ENCODE measurements at places on chromosomes 7 and 10.

DNA sequence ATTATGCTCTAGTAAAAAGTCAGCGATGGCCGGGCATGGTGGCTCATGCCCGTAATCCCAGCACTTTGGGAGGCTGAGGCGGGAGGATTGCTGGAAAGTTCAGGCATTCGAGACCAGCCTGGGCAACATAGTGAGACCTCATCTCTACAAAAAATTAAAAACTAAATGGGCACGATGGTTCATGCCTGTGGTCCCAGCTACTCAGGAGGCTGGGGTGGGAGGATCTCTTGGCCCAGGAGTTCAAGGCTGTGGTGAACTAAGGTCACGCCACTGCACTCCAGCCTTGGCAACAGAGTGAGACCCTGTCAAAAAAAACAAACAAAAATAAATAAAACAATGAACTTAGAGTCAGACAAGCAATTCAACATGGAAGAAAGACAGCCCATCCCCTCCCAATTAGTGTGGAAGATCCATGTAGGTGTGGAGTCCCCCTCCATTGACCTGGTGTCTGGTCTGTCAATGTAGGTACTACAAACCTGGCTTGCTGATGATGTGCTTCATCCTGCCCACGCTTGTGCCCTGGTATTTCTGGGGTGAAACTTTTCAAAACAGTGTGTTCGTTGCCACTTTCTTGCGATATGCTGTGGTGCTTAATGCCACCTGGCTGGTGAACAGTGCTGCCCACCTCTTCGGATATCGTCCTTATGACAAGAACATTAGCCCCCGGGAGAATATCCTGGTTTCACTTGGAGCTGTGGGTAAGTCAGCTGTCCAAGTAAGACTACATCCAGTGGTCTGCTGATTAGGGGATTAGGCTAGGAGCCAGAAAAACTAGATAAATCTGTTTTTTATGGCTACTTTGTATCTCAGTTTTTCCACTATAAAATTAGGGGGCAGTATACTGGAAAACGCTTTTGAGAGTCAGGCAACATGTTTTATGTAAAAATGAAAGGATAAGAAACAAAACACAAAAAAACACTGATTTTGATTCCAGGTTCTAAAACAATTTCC lies 9.3 kb downstream of the SCD start:
- DNase-seq, result no peak

- no peak for DNase-seq
These were observed 60.4 kb downstream of the INPP5F start for GRCh38 chr10:119786117-119786769.

DNA sequence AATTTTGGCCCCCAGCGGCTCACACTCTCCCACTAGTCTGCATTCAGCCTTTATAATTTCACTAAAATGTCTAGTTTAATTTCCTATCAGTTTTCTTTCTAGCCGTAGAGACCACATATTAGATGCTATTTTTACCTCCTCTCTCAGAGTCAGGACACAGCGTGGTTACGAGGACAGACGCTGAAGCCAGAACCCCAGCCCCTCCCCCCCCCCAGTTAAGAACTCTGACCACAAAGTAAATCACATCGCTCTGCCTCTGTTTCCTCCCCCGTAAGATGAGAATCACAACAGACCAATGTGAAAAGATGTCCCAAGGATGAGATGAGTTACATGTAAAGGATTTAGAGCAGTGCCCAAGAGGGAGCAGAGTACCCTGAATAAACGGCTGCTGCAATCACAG lies 11.1 kb upstream of the TARP start:
- no peak for DNase-seq

- DNase-seq, result no peak
These were observed 125.4 kb downstream of the ADK start for GRCh38 chr10:74276416-74276815.

GRCh38 chr7:146772601-146773000 lies 656.0 kb downstream of the CNTNAP2 start:
- DNase-seq, result no peak

- no peak for DNase-seq
These were observed 11.2 kb downstream of the YKT6 start for GRCh38 chr7:44212018-44212417.

DNA sequence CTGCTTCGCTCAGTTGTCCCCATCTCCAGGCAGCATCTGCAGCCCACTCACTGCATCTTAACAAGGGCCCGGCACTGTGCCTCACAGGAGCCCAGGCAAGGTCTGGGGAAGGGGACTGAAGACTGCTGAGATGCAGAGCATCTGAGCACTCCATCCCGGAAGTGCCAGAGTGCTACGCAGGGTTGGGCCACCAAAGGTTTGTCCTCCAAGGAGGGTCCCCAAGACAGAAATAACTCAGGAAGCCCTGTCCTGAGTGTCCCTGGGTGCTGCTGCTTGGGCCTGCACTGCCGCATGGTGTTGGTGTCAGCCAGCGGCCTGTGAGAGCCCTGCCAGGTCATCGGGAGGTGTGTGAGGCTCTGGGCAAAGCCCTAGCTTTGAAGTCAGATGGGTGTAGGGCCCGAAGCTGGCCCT lies 288.2 kb upstream of the ZMIZ1 start:
- peak; percentile 23 for DNase-seq

GRCh38 chr7:13981070-13981469 lies 8.4 kb downstream of the ETV1 start:
- DNase-seq, result no peak

GRCh38 chr10:4653160-4653559 lies 172.8 kb upstream of the AKR1E2 start:
- no peak for DNase-seq

DNA sequence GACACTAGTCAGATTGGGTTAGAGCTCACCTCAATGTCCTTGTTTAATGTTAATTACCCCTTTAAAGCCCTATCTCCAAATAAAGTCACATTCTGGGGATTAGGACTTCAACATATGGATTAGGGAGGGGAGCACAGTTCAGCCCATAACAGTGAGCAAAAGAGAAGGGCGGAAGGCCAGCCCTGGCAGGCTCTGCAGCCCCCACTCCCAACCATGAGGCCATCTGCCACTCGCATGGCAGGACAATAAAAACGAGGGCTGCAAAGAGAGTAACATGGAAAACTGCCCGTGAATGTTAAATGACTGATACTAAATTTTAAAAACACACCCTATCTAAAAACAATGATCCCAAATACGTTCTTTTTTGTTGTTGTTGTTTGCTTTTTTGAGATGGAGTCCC lies 38.7 kb downstream of the RGS10 start:
- no peak for DNase-seq

GRCh38 chr10:22466763-22467334 lies 121.6 kb downstream of the SPAG6 start:
- DNase-seq, result no peak

- no peak for DNase-seq
These were observed 67.1 kb downstream of the ABCC2 start for GRCh38 chr10:99849536-99849935.

DNA sequence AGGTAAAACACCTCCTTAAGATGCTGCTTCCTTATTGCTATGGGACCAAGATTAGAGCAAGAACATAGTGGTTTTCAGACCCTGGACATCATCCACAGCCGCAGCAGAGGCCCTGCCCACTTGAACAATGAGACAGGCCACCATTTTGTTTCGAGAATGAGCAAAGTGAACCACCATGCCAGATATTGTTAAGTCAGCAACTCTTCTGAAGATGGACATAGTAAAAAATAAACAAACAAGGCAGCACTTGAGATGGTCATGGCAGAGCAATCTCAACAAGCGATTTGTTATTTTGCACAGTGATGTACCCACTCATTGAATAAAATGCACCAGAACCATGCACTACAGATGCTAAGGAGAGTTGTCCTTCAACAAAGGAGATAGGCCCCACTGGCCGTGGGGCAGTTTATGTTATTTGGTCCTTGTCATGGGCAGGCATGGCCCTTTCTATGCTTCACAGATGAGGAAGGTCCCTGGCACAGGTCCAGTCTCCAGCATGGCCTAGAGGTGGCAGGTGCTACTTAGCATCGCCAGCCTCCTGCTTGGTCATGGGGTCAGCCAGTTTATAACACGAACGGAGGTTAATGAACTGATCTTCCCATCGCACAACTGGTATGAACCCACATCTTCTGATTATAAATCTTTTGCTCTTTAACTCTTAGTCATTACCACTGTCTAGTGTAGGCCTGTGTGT lies 44.1 kb downstream of the IKZF1 start:
- no peak for DNase-seq

DNA sequence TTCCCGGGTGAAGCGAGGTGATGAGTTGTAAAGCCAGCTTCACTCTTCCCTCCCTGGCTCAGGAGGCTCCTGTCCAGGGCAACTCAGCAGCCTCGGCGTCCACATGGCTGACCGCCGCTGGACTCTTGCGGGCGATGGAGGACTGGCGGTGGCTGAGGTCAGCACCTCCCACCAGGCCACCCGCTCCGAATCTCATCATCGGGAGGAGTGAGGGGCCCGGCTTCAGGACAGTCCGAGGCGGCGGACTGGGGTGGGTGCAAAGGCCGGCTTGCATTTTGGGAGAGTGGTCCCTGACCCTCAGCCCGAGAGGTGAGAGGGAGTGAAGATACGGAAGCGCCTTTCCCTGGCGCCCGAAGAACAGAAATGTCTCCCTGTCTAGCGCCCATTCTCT lies 759 bp downstream of the DNAJB12 start:
- DNase-seq, result no peak

DNA sequence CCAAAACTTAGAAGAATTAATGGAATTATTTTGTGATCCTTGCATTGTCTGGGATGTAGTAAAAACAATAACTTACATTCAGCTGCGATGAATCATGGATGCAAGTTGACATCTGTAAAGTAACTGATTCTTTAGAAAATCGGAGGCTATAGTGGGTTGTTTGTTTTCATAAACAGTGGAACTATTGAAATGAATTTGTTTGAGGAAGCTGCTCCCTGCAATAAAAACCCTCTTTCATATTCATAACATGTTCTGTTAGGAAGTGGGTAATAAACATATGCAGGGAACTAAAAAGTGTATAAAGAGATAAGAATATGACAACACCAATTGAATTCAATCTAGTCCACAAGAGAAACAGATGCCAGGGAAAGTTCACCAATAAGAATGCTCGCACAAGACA lies 53.6 kb downstream of the AGMO start:
- DNase-seq, result no peak

DNA sequence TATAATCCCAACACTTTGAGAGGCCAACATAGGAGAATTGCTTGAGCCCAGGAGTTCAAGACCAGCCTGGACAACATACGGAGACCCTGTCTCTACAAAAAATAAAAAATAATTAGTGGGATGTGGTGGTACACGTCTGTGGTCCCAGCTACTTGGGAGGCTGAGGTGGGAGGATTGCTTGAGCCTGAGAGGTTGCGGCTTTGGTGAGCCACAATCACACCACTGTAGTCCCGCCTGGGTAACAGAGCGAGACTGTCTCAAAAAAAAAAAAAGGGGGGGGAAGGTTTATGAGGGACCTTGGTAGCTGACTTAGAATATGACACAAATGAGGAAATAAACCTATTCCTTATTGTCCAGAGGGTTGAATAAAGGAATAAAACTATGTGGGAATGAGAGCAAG lies 30.8 kb downstream of the SCD start:
- no peak for DNase-seq

- no peak for DNase-seq
These were observed 207.0 kb upstream of the PRKCQ start for GRCh38 chr10:6787091-6787490.

GRCh38 chr10:117075064-117075463 lies 63.0 kb downstream of the VAX1 start:
- no peak for DNase-seq

DNA sequence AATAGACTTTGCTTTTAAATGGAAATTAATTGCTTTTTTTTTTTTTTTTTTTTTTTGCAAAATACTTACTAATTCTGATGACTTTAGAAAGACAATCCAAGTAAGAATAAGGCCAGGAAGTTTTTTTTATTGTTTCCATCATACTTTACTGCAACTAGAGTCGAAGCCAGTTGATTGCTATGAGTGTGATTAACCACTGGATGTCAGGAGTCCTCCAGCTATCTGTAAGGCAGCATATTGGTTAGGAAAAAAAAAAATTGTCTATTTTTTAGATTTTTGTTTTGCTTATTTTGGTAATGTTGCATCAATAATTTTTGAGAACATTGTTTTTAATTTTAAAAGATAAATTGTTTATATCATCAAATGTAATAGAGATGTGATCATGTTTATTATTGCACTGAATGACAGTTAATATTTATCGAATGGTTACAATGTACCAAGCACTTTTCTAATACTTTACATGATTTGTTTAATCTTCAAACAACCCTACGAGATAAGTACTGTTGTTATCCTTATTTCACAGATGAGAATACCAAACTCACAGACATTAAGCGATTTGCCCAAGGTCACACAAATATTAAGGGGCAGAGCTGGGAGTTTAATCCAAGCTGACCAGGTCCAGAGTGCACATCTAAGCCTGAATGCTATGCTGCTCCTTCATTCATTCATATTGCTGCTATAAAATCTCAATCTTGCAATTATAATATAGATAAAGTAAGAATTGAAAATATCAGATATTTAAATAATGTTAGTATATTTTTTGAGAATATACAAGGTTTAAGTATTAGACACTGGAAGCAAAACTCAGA lies 19.9 kb upstream of the LMOD2 start:
- no peak for DNase-seq

DNA sequence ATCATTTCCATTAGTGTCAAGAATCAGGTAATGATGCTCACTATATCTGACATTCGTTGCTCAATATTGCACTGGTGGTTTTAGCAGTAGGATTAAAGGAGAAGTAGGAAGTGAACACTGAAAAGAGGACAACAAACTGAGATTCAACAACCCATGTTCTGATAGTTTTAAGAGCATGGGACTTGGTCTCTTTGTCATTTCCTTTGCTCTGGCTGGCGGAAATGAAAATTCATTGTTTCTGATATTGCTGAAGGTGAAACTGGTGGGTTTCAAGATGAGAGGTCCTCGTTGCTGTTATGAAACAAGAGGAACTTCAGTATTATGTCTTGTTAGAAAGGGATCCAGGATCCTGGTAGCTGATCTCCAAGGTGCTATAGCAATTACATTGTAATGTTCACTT lies 129.0 kb downstream of the DNAH11 start:
- DNase-seq, result no peak

GRCh38 chr7:122849957-122850328 lies 36.3 kb downstream of the CADPS2 start:
- no peak for DNase-seq

DNA sequence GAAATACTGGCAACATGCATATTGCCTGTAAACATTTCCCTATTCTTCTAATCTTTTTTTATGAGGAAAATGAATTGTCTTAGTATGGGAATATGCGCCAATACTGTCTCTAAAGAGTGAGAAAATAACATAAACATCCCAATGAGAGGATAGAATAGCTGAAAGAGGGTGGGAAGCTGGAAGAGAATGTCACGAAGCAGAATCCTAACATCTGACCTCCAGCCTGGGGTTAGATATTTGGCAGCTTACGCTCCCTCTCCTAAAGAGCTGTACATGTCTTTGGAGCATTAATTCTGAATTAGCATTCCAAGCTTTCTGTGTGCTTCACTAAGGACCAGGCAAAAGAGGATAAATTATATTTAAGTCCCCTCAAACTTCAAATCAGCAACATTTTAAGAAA lies 31.6 kb upstream of the SLC16A12 start:
- DNase-seq, result no peak

DNA sequence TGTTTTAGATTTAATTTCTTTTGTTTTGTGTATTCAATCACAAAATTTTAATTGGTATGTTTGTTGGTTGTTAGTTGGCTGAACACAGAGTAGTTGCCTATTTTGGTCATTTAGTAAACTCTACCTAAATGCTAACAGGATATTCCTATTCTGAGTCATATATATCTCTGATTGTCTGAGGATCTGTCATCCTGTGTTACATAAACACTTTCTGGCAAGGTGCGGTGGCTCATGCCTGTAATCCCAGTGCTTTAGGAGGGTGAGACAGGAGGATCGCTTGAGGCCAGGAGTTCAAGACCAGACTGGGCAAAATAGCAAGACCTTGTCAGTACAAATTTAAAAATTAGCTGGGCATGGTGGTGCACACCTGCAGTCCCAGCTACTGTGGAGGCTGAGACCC lies 178.6 kb downstream of the PLCE1 start:
- DNase-seq, result no peak

All from activated CD4-positive, CD25-positive, alpha-beta regulatory T cell treated with anti-CD3 and anti-CD28 coated beads, Interleukin-2, amount 50 U/mL, for 72 hours (primary cell).